ENCODE measurements at places on chromosomes 5 and 9.

DNA sequence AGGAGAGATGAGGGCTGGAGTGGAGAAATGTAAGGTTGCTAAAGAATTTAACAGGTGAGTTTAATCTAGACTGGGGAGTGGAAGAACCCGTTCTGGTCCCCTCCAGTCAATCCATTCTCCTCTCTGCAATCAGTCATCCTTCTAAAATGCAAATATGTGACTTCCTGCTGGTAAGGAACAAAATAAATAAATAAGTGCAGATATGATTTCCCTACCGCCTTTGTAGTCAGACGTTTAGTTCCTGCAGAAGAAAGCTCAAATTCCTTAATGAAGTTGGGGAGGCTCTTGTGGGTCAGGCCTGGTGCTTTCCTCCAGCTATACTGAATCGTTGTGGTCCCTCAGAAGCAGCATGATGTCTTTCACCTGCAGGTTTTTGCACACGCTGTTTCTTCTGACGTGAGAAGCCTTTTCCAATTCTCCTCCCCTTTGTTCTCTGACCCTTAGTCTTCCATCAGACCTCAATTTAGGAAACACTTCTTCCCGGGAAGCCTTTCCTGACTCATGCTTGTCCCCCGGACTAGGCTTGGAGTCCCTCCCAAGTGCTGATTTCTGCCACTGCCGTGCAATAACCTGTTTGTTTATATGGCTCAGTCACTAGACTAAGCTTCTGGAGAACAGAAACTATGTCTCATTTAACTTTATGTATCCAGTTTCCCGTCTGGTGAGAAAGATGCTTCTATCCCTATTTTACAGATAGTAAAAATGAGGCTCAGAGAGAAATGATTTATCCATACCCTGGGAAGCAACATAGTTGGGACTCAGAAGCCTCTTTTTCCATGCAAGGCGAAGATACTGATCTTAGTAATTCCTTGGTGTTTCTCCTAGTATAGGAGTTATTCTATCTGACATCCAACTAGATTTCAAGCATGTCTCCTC is 1.3 kb downstream of the ATP6V1G1 start:
- DNase-seq, result no peak

DNA sequence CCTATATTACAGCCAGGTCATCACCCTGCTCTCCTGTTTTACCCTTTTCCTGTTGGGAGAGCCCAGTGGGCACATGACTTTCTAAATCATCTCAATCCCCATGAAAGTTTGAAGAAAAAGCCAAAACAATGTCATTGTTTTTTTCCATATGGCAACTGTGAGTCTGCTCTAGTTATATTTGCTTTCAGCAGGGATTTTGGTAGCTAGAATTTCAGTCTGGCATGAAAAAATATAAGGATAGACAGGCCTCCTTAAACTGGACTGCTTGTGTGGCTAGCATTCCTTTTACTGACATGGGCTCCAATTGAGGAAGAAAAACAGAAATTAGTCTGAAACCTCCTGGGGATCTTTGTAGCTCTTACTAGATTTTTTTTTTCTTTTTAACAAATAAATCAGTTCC is 25.6 kb downstream of the MOCS2 start:
- DNase-seq, result no peak

GRCh38 chr5:12861886-12862654 is 957.8 kb upstream of the CTNND2 start:
- DNase-seq, result no peak

- no peak for DNase-seq
Observed at GRCh38 chr9:109975574-109976295, 195.7 kb downstream of the PALM2AKAP2 start.

DNA sequence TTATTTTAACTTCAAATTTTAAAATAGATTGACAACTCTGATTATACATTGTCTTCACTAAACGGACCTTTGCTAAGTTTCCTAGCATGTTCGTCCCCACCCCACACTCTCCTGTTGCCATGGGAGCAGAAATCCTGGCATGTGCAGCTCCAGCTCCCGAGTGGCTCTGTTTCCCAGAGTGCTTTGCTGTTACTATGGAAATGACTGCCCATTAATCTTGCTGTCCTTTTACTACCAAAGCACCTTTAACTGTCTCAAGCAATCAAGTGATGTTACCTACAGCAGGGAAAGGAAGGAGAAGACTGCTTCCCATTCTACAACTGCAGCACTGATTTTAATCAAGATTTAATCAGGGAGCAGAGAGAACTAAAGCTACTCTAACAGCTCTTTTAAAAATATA is 212.0 kb upstream of the KIF2A start:
- no peak for DNase-seq

- no peak for DNase-seq
Observed at GRCh38 chr5:62431735-62432620, 19.4 kb downstream of the IPO11 start.

GRCh38 chr5:141003791-141004611 is 37.7 kb downstream of the PCDHAC2 start:
- DNase-seq, result no peak

DNA sequence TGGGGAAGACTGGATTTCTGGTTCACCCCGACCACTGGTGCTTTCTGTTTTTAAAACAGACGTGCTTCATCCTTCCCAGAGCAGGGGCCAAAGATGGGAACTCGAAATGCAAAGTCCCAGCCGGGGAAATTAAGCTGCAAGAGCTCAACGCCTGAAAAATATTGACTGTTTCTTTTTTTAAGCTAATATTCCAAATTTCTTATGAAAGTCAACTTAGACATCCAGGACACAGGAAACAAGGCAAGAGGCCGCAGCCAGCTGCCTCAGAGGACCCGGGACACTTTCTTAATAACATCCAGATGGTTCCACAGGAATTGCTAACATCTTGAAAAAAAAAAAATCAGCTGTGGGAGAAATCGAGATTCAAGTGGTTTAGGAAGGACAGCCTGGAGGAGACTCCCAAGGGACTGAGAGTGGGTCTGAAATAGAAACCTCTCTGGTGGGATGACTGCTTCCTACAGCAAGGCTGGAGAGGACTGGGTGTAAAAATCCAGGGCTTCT is 144.9 kb downstream of the FGF1 start:
- DNase-seq, result no peak

DNA sequence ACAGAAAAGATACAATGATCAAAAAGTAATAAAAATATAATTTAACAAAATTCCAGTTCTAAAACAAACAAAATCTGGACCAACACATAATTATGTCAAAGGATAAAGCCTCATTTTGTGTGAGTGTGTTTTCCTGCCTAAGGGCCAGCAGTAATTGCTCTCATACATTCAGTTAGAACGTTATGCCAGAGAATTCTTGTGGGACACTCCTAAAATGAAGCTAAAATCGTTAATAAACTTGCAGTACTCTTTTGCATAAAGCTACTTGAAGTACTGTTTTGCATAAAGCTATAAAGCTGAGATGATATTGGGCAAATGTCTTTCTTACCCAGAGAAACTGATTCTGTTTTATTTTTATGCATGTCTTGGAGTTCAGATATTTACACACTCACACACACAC is 1072.3 kb downstream of the MAT2B start:
- DNase-seq, result no peak

GRCh38 chr5:143314659-143315058 is 88.8 kb downstream of the NR3C1 start:
- no peak for DNase-seq

- DNase-seq, result no peak
Observed at GRCh38 chr9:21607576-21607975, 125.5 kb upstream of the IFNE start.

DNA sequence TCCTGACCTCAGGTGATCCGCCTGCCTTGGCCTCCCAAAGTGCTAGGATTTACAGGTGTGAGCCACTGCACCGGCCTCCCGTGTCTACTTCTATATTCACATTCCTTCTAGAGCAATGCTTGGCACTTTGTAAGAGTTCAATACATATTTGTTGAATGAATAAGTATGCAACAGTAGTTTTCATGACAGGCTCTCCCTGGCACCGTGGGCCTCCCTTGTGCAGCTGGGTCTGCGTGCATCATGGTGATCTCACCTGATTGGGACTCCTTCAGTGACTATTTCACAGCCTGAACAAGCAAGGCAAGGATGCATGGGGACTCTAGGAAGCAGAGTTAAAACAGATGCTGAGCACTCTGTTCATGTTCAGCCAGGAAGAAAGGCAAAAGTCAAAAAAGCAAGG is 6.8 kb upstream of the ZBTB34 start:
- no peak for DNase-seq

DNA sequence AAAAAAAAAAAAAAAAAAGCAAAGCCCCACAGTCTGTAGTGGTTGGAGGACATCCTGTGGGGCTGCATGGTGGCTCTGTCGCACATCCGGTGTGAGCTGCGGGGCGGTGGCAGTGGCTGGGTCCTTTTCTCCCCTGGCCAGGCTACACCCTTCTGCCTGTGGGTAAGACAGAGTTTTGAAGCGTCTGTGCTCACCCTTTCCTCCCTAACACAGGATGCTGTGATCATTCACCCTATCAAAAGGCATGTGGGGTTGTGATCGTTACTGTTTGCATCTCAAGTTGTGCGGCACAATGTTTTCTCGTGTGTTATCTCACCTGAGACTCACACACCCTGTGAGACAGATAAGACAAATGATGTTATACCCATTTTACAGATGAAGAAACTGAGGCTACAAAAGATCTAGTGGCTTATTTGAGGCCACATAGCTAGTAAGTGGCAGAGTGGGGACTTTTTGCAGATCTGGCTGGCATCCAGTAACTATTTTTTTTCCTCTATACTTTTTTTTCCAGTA is 17.5 kb downstream of the IRF1 start:
- peak; percentile 47 for DNase-seq

- no peak for DNase-seq
Observed at GRCh38 chr9:131119600-131119999, 5.8 kb upstream of the NUP214 start.

- no peak for DNase-seq
Observed at GRCh38 chr9:86119457-86119856, 20.1 kb upstream of the GOLM1 start.

DNA sequence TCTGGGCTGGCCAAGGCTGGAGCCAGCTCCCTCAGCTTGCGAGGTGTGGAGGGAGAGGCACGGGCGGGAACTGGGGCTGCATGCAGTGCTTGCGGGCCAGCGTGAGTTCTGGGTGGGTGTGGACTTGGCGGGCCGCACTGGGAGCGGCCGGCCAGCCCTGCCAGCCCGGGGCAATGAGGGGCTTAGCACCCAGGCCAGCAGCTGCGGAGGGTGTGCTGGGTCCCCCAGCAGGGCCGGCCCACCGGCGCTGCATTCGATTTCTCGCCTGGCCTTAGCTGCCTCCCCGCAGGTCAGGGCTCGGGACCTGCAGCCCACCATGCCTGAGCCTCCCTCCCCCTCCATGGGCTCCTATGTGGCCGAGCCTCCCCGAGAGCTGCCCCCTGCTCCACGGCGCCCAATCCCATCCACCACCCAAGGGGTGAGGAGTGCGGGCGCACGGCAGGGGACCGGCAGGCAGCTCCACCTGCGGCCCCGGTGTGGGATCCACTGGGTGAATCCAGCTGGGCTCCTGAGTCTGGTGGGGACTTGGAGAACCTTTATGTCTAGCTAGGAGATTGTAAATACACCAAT is 302.6 kb upstream of the ADAMTS16 start:
- DNase-seq, result no peak

GRCh38 chr5:68557162-68557936 is 341.8 kb downstream of the PIK3R1 start:
- no peak for DNase-seq

GRCh38 chr9:90815183-90815943 is 13.7 kb downstream of the SYK start:
- peak; percentile 15 for DNase-seq

GRCh38 chr5:150353032-150353675 is 4.3 kb upstream of the TCOF1 start:
- DNase-seq, result no peak

DNA sequence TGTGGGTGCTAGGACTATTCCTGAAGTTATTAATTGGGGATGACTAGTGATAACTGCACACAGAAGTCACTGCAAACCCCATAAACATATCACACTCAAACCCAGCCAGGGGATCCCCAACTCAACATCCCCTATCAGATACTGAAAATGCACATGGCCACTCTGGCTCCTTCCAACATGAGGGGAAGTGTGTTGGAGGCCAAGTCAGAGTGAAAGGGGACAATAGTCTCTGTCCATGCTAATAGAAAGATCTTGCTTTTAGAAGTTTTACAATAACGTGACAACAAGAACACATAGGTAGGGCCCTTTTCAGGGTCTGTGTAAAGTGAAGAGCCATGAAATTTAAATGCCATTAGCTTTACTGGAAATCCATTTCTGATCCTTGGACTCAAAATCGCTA is 98.8 kb upstream of the SEMA6A start:
- DNase-seq, result no peak

DNA sequence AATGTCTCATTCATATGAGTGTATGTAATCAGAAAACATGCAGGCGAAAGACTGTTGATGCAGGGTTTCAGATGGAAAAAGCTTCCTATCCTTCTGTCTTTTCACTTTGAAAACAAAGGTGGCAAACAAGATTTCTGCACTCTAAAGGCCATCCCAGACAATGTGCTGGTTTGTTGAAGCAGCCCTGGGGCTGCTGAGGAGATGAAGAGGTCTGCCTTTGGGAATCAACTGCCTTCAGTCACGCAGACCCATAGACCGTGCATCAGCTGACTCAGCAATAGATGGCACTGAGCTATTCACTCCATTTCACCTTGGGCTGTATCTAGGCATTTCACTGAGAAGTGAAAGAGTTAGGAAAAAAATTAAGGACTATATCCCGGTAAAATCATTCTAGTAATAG is 60.5 kb upstream of the C5orf46 start:
- DNase-seq, result no peak

DNA sequence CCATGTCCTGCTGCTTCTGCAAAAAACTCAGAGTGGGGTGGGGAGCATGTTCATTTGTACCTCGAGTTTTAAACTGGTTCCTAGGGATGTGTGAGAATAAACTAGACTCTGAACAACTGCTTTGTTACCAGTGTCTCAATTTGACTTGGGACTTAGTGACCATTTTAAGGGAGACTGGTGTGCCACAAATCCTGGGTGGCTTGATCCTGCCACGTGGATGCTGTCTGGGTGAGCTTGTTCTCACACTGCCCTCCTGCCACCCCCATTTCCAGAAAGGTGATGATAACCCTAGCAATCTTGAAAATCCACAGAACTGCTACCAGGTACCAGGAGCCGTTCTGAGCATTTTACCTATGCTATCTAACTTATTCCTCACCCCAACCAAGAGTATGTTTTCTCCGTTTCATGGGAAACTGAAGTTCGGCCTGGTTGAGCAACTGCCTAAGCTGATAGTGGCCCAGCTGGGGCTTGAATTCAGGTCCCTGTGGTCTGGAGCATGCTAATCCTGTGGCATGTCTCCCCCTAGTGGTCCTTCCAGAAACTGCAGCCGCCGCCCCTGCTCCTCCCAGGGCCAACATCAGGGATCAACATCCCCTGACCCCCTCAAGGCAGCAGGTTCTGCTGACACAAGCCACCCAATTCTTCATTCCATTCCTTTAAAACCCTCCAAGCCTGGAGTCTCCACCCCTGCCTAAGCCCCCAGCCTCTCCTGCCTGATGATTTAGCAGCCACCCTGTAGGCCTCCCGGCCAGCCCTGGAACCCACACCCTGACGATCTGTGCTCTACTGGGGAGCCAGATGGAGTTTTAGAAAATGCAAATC is 2.8 kb downstream of the IL3 start:
- DNase-seq, result peak; percentile 82

DNA sequence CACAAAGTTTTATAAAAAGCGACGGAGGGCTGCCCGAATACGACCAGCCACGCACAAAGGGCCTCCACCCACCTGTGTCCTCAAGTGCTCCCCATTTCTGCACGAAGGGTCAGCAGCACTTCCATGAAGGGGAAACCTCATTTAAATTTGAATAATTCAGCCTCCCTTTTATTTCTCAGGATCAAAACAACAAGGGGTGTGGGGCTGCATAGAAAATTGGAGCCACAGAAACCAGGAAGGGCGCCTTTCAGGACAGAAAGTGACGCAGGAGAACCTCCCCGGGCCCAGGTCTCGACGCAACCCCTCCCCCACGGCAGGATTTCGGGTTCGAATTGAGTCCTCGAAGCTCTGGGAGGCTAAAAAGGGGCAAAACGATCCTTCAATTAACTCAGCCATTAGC is 2.1 kb downstream of the NRARP start:
- DNase-seq, result no peak

All from stimulated activated CD4-positive, alpha-beta T cell treated with anti-CD3 and anti-CD28 coated beads, Interleukin-4, amount 100 ng/mL, for 1 hour (primary cell).